ENCODE measurements at places on chromosomes 16 and 17.
A peak's percentile ranks its signal among the peaks of the same experiment; 100 is the strongest.

GRCh38 chr17:27609611-27610303, 21.2 kb upstream of the LGALS9 start:
- ATAC-seq: no peak

- ATAC-seq: peak; percentile 91
Observed at GRCh38 chr16:69917739-69918138, 33.4 kb upstream of the CLEC18A start.

DNA sequence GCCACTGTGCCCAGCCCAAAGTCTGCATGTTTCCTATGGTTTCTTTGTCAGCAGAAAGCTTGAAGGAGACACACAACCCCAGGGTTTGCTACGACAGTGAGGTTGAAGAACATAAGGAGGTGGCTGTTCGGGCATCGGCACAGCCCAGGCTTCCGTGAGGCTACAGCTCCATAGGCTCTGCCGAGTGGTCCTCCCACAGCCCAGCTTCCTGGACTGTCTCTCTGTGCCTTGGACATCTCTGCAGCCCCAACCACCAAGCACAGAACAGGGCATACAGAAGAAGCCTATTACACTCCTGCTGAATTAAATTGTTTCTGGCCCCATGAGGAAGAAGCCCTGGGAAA, 3.2 kb upstream of the HAP1 start:
- ATAC-seq: no peak

DNA sequence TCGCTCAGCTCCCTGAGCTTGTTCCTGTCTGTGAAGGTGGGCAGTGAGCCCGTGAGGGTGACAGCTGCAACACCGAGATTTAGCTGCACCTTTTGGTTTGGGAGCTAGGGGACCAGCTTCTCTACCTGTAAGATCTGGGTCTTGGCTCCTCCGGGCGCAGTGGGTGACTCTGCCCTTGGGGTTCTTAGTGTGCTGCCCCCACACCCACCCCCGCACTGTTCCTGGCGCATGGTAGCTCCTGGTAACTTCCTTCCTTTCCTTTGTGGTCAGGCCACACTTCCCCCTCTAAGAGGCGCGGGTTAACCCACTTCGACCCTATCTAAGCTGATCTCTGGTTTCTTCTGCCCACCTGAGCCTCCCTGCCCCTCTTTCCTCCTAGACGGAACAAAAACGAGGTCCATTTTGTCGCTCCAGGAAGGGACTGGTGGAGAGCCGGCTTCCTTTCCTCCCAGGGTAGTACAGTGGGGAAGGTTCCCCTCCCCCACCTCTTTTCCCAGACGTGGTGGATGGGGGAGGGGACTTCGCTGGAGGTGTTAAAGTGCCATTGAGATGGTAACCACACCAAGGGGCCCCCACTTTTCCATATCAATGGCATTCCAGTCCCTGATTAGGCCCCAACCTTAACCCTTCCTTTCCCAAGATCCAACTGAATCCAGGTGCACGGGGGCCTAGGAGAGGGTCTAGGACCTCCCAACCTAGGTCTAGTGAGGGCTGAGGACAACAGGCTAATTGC, 4.6 kb upstream of the CLDN9 start:
- no peak for ATAC-seq

DNA sequence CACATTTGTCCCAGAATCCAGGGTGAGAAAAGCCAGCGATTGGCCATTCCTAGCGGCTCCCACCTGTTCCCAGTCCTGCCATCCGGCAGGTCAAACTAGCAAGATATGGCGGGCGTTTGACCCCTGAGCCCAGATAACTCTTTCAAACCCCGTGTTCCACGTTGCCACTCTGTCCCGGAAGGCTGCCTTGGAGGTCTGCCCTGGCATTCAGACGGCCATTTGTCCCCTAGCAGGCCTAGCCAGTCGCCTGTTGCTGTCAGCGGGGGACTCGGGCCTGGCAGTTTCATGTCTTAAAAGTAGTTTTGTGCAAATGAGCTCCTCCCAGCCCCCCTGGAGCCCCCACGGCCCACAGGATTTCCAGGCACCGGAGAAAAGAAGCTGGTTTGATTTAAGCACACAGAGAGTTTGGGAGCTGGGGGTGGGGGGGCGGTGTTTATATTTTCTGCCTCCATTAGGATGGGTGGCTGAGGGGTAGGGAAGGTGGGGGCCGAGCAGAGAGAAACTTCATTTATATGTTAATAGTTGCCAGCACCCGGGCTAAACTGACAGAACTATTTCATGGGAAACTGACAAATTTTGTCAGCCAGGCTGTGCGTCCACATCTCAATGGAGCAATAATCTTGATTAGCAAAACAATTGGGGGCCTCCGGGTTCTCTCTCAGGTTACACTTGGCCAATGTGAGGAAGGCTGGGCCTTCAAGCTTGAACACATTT, 240.9 kb upstream of the SALL1 start:
- ATAC-seq: no peak

DNA sequence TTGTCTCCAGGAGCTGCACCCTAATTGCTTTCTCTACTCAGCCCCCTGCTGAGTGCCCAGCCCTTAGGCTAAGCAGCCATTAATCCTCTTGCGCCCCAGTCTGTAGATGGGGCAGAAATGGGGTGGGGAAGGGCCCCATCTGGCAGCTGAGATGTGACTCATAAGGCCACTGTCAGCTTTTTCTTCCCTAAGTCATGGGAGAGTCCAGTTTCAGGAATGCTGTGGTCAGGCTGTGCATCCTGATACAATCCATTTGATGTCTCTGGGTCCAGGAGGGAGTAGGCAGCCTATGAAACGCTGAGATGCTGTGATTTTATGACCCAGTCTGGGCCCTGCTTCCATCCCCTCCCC, 12.3 kb downstream of the PLXDC1 start:
- no peak for ATAC-seq

GRCh38 chr16:68700831-68701230, 36.3 kb upstream of the CDH1 start:
- no peak for ATAC-seq

DNA sequence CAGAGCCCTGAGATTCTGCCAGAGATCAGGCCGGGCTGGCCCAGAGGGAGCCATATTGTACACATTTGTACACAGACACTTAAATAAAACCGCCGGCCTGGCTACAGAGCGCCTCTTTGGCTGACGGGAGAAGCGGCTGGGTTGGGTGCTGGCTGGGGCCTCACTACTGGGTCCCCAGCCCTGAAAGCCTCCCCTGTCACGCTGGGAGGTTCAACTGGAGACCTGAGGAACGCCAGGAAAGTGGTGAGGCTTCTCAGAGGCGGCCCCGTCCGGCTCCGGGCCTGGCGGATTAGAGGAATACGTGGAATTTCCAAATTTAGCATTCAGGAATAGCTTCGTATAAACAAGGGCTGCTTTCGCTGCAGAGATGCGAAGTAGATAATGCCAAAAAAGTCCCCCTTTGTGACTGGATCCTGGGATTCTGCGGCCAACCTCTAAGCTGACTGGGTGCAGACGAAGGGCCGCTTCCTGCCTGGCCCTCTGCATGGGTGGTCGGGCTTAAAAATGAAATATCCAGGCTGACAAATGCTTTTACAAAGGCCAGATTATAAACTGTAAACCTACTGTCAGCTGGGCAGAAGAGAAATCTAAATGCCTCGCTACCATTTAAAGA, 252.4 kb downstream of the IRF8 start:
- ATAC-seq: peak; percentile 61

DNA sequence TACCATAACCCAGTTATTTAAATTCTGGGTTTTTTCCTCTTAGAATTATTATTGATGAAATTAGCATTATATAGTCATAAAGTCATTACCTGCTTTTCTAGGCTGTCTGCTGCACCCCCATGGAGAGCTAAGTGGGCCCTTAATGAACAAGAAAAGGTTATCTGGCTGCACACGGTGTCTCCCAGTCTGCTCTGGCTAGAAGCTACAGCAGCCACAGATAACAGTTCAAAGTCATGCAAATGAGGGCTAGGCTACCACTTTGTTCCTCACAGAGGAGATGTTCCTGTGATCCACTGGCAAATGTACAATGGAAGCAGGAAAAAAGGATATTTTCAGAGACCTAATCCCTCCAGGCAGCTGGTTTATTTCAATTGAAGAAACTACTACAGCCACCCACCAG, 112.1 kb downstream of the SNX11 start:
- no peak for ATAC-seq

DNA sequence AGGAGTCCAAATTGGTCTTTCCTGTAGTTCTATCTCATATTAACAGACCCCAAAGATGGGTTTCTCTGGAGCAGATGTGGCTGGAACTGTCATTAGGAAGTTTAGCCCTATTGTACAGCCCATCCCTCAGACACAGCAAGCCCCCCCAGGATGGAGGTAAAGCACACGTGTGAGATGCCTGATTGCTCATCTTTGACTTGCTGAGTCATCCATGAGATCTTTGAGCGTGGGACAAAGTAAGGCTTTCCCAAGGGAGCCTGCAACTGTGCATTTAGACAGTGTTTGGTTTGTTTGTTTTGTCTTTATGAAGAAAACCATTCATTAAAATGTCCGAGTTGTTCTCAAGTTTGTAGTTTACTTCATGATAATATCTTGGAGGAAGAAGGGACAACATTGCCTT, 145.3 kb upstream of the CDH13 start:
- no peak for ATAC-seq

- ATAC-seq: no peak
Observed at GRCh38 chr16:72793716-72794115, 254.2 kb downstream of the ZFHX3 start.

DNA sequence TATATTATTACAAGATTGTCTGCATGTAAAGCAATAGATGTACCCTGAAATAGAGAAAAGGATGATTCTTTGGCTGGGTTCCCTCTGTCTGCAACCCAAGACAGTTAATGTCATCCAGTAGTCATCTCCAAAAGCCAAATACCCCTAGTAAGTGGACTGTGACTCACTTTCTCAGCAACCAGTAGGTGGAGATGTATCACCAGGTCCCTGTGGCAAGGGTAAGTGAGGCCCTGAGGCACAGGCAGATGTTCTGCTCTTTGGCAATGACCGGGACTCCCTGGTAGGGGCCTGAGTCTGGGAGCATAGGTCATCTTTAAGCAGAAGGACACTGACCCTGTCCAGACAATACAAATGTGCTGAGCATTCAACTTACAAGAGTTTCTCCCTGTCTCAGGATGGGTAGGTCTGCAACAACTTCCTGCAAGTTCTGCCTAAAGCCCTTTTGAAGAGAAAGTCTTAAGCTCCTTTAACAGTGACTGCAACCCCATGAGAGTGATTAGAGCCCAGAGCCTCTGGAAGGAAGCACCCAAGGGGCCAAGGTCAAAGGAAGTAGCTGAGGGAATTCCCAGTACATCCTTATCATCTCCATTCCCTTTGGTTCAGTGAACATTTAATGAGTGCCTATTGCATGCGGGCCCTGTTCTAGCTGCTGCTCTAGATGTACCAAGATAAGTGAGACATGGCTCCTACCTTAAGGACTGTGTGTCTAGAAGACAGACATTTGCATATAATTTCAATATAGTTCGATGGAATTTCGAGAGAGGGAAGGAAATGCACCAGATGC, 31.9 kb downstream of the PMP22 start:
- peak; percentile 31 for ATAC-seq

DNA sequence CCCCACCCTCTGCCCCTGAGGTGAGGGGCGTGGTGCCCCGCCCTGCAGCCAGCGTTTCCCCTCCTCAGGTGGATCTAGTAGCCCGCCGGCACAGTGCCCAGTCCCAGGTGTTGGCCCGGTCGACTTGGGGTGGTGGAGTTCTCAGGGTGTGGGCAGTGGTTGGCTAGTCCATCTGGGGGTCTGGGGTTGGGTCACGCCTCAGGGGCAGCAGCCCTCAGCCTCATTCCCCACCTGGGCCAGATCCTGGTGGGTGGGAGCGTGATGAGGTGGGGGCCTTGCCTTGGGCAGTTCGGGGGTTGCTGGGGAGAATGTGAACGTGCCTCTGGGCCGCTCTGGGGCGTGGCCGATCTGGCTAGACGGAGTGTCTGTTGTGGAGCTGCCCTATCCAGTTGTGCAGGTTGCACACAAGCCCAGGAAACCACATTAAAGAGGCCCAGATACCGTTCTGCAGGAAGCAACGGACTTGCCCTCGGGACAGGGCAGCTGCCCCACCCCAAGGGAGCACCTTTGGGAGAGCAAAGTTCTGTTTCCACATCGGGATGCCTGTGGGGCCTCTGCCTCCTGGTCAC, 32.0 kb downstream of the GSE1 start:
- ATAC-seq: no peak

GRCh38 chr17:8951206-8951605, 14.3 kb downstream of the PIK3R5 start:
- no peak for ATAC-seq

DNA sequence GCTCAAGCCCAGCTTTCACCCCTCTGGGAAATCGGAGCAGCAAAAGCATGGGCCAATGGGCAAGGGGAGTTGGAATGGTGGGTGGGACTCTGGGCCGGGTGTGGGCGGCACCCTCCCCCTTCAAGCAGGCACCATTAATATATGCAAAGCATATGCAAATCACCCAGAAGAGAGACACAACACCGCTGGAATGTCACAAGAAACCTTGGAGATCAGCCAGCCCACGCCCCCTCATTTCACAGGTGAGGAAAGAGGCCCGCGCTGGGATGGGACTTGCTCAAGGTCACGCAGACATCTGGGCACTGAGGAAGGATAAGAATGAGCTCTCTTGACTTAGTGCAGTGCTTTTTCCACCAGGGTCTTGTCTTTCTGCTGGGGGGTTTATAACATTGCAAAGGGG, 4.8 kb downstream of the SRCIN1 start:
- ATAC-seq: no peak

- ATAC-seq: peak; percentile 77
Observed at GRCh38 chr16:88303890-88304819, 78.6 kb upstream of the ZNF469 start.

GRCh38 chr17:17766077-17766743, 70.6 kb downstream of the SREBF1 start:
- ATAC-seq: peak; percentile 37

DNA sequence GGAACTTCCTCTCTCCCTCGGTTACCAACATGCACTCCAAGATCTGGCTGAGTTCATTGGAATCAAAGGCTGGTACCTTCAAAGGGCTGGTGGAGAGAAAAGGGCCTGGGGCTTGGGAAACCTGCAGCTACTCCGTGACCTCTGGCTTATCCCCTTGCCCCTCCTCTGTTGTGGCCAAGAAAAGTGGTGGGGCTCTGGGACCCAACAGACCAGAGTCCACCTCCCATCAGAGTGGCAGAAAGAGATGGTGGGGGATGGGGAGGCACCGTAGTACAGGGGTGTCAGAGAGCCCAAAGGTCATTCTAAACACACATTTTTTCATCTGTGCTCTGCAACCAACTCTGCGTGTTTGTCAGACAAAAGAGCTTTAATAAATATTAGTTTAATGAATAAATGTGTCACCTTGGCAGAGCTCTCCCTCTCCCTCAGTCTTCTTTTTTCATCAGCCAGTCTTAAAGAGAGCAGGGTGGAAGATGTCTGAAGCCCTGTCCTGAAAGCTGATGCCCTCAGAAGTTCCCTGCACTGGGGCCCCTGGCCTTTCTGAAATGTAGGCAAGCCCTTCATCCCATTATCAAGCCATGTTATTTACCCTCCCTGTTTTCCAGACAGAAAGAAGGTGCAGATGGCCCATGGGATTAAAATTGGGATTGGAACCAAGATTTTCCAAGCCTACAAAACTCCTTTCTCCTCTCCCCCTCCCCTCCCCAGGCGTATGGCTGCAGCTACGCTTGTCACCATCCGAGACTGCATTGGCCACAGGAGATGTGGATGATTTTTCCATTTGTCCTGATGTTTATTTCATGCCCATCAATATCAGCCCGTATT, 227.3 kb downstream of the CCDC182 start:
- no peak for ATAC-seq

All from gastroesophageal sphincter (tissue), 4 donors.